ENCODE measurements at places on chromosomes 7 and 10.

DNA sequence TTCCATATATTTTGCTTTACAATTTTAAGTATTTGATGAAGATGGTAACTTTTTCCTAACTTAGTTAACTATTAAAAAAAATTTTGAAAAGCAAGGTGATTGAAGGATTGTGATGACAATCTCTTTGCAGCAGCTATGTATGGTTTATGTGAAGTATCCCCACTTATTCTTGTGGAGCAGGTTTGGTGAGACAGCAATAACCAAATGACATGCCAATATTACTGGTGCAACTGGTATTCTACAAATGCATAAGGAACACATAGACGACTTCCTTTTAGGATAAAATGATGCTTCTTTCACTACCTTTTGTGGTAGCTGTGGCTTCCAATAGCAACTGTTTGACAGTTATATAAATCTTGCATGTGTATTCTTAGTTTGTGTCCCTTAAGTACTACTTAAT, 465.3 kb downstream of the PLXDC2 start:
- no peak for DNase-seq

DNA sequence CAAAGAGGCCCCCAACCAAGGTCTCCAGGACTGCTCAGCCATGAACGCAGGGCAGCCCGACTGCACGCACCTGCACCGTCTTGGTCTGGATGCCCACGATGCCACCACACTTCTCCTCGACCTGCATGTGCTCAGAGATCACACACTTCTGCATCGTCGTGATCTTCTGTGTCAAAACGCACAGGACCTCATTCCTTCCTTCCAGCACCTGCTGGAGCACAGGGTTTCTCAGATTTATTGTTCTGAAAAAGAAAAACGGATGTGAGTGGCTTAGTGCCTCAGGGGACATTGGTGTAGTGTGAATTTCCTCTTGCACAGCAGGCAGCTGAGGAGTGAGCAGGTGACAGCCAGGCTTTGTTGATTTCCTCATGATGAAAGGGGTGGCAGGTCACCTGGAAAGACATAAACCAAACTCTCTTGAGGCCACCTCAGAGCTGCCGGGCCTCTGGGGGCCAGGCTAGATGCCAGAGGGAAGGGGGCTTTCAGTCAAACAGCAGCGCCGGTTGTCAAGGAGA, 38.2 kb downstream of the GSDME start:
- DNase-seq: no peak

DNA sequence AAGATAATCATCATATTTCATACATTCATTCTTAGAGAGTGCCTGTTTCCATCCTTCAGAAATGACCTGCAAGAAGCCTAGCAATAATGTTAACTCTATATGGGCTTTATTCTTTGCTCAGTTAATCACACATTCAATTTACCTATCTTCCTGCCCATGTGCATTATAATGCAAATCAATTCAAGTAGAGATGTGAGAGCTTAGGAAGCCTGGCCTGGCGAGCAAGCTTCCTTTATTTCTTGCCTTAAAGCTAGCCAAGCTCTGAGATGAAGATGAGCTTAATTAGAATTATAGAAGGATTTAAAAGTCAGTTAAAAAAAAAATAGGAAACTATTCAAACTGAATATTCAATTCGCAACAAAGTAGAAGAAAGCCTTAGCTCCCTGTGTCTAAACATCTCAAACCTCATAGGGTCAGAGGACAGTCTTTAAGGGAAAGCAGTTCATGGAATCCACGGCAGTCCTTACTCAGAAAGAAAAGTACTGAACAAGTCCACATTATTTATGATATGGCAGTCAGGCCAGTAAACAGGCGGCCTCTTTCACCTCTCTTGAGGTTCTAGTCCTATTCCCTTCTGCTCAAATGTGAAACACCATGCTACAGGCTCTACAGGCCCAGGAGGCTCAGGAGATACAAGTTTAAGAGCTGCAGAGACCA, 214.1 kb downstream of the TFEC start:
- DNase-seq: no peak

- no peak for DNase-seq
These were observed 91.3 kb upstream of the ABI1 start for GRCh38 chr10:26952094-26952493.

GRCh38 chr7:17448479-17449423, 150.3 kb downstream of the AHR start:
- DNase-seq: no peak

DNA sequence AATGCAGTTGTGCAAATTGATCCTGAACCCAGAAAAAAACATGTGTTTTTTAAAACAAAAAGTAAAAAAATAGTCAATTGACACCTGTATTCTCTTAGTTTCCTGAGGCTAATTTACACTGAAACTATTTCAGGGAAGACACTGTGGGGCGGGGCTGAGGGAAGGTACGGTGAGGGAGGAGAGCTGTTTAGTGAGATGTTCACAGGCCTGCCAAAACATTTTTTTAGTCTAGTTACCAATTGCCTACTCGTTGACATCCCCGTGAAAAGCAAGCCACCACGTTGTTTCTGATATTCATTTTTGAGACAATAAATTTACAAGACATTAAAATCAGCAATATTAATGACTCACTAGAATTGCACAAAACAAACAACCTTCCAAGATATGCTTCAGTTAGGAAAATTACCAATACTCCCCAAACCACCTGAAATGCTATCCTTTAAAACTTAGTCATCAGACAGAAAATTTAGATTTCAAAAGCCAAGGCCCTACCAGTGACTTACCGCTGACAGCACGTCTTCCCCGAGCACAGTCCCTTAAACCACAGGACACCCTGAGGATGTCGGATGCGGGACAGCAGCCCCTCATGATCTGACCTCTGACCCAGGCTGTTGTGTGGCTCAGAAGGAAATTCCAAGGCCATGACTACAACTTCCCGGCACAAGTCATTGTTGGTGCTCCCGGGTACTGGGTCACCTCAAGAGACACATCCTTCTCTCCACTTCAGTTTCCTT, 279.2 kb downstream of the PRPF18 start:
- no peak for DNase-seq

DNA sequence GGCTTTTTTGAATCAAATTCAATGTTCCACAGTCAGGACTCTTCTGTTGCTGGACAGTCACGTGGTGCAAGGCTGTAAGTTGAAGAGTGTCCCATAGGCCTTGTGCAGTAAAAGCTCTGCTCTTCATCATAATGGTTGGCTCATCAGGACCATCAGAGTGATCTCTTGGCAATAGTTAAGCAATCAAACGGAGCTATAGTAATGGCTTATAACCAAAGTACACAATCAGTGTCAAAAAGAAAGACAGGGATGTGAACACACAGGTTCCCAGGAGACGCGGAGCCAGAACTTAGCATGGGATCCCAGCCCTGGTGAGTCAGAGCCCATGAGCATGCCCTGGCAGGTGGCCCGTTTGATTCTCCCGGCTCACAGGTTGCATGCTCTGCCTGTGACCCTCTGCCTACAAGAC, 10.8 kb upstream of the GPNMB start:
- DNase-seq: no peak

- peak; percentile 66 for DNase-seq
These were observed 175.9 kb downstream of the CCDC71L start for GRCh38 chr7:106485031-106485551.

DNA sequence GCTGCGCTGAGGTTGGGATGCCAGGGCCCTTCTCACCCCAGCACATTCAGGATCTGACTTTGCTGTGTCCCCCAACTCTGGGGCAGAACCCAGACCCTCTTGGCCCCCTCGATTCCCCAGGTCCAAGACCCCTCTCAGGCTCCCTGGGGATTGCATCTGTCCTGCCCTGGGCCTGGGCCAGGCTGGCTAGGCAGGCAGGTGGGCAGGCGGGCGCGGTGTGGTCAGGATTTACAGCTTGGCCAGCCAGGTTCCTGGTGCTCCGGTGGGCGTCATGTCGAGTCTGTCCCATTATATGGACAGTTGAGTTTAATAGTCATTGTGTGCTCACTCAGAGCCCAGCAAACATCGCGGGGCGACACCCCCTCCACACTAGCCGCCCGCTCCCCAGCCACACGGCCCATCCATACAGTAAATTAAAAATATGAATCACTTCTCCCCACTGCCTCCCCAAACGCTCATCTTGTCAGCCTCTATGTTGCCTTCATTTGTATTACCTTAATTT, 23.5 kb downstream of the POLL start:
- DNase-seq: no peak

GRCh38 chr7:147911201-147911601, 679.4 kb upstream of the C7orf33 start:
- DNase-seq: no peak

DNA sequence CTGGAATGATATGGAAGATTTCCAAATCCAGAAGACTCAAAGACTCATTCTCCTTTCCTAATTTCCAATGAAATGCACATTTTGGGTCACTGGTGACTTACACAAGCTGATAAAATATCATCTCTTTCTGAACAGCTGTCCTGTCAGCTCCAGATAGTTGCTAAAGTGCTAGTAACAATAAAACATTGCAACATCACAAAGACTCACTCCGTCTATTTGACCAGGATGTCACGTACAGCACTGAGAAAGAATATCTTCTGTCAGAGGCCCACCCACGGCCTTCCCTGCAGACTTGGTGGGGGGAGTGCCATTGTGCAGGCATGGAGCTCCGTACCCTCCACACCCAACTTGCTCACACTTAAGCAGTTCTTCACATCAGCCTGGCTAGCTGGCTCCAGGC, 78.9 kb upstream of the EGR2 start:
- DNase-seq: no peak

- no peak for DNase-seq
These were observed 51.5 kb downstream of the NRCAM start for GRCh38 chr7:108404509-108405420.

DNA sequence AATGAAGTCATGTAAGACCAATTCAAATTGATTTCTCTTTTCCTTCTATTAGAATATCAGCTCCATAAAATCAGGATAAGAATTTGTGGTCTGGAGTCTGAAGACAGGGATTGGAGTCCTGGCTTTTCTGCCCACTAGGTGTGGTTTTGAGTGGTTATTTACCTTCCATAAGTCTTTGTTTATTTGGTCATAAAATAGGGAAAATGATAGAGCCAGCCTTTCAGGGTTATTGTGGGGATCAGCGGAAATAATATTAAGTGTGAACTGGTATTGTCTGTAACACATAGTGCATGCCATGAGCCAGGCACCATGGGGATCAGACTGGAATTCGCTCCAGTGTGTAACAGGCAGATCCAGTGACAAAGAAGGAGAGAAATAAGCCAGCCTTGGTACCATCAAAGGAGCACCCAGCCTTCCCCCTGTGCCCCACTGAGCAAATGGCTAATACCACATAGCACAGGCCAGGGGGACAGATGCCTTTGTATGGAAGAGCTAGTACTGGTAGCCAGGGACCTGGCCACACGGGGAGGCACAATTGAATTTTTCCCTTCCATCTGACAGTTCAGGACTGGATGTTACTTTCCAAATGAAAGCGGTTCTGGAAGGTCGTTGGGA, 509.7 kb upstream of the PODXL start:
- DNase-seq: no peak

DNA sequence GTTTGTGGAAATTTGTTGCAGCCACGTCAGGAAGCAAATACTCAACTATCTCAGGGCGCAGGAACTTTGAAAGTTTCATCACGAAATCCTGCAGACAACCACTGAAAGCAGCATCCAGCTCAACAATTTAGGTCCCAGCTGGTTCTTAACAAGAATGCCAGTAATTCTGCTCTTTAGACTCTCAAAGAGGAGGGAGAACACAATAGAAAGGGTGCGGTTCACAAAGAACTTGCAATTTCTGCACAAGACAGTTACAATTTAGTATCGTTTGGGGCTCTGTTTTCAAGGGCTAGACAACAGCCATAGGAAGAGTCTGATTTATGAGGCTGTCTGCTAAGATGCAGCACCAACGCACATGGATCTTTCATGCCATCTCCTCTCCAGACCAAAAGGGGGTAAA, 223.1 kb downstream of the FGFR2 start:
- no peak for DNase-seq
